ENCODE measurements at places on chromosomes 2 and 18. TPM values are rescaled to one million over a fixed set of nuclear protein-coding genes. Genes with fewer than 3 reads are reported as not detected.

DNA sequence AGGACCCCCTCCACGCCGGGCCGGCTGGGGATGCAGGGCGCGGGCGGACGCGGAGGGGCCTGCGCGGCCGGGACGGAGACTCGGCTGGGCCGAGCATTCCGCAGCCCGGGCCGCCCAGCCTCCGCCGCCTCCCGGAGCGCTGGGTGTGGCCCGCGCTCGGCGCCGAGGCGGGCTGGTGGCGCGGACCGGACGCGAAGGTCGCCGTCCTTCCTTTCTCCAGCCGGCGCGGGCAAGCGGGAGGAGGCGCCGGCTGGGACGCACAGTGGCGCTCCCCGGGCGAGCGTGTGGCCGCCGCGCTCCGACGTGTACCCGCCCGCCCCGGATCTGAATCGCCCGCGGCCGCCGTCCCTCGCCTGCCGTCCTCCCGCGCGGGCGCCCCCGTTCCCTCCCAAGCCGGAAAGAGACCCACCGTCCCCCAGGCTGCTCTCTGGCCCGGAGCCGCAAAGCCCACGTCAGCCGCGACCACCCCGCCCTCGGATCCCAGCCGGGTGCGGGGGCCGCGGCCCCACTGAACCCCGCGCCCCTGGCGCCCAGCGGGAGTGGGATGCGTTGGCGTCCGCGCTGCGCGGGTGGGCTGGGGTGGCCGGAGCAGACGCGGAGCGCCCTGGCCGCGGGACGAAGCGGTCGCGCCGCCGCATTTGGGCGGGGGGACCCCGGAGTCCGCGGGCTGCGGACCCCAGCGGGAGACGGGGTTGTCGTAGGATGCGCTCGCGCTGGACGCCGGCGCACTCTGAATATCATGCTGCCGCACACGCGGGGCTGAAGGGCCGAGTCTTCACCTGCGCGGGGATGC lies 634 bp downstream of the SPATS2L start:
- peak; percentile 15 for DNase-seq

DNA sequence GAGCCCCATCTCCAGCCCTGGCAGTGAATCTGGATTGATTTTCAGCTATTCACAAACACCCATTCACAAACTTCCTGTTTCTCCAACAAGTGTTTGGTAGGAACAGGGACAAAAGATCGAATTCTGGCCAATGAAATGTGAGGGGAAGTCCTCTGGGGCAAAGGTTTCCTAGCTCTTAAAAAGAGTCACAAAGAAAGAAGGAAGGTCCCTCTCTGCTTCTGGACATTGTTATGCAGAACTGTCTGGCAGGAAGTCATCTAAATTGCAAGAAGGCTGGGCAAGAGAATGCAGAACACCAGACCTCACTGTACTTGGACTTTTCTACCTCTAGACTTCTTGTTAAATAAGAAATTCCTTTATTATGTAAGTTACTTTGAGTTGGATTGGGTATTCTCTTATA lies 137.3 kb downstream of the CCDC148 start:
- no peak for DNase-seq

GRCh38 chr2:217899231-217900009 lies 103.4 kb downstream of the TNS1 start:
- DNase-seq: no peak

DNA sequence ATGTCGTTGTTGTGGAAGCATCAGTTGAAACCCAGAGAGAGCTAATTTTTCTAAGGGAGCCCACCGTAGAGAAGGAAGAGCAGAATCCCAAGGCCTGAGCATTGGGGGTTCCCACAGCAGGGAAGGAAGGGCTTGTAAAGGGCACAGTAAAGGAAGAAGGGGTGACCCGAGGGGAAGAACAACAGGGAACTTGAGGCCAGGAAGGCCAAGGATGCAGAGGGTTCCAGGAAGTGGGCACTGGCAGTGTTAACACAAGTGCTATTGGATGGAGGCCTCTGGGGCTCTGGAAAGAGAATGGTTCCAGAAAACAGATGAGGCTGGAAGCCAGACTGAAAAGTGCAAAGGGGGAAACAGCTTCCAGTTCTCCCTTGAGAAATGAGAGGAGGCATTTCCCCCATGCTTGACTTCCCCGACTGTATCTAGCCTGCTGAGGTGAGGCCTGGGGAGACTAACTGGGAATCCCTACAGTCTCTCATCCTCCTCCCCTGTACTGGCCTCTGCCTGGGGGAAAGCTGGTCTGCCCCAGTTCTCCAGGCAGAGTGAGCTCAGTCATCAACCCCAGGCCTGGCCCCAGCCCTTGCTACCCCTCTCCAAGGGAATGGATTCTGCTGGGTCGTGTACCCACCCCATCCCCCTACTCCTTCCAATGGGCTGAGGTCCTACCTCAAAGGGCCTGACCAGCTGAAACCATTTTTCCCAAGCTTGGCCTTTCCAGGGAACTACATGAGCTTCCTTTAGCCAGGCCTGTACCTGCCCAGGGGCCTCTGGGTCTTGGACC lies 43.2 kb upstream of the MRPL33 start:
- no peak for DNase-seq

The SKA1 gene
- 3.3 TPM for total RNA-seq

GRCh38 chr2:166179201-166179600 lies 51.4 kb upstream of the SCN1A start:
- DNase-seq: no peak

DNA sequence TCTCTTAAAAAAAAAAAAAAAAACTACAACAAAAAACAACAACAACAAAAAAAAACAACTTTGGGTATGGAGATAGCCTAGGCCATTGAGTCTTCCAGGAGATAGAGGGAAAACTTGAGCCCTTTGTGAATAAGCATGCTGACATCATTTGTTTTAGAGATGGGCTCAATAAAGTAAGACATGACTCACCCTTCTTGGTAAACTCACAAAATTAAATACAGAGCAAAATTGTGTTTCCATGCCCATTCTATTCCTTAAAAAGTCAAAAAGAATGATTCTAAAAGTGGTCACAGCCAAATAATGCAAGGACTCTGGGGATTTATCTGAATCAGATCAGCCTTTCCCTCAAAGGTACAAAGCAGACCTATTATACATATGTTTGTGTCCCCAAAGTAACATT lies 117.4 kb downstream of the ETAA1 start:
- DNase-seq: no peak

- no peak for DNase-seq
Measured at GRCh38 chr18:79585395-79586370, 93.9 kb upstream of the CTDP1 start.

DNA sequence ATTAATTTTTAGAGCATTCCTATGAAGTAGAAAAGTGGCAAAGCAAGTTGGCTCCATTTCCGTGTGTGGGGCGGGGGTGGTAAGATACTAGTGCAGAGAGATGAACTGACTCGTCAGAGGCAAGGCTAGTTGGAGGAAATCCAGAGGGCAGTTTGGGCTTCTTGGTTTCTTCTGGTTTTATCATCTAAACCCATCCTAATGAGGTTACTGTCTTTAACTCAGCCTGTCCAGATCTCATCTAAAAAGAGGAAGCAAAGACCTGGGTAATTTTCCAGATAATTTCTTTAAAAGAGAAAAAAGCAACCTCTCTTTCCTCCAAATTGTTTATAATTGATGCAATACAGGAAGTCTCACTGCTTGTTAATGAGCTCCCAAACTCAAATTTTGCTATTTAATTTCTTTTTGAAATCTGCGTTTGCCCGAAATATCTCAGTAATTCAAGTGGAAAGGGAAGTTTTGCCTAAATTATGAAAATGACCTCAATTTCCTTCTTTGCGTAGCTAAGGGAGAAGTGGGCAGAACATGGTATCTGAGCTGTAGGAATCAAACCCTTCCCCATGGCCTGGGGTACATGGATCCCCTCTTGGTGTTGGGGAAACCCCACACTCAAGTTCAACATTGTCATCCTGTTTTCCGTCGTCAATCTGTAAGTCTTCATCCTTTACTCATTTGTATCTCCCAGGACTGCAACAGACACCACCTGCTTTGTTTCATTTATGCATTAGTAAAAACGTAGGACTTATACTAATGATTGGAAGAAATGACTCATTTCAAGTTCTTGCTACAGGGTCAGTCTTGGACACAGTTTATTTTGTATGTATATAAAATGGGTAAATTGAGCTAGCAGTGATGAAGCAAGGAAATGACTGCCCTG lies 89.1 kb upstream of the KLF7 start:
- no peak for DNase-seq

DNA sequence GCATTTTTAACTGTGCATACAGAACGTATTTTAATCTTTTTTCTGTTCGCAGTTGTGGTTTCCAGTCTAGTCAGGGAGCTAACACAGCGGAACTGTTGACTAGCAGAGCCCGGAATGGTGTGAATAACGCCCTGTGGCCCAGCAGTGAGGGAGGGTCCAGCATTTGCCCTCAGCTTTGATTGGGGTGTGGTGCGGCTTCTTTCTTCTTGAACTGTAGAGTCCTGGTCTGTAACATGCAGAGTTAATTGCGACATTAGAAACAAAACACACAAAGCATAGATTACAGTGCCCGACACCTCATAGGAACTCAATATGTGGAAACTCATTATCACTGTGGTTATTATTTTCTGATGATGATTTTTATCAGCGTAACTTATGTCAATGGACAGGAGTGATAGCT lies 253.6 kb downstream of the SOX11 start:
- no peak for DNase-seq

DNA sequence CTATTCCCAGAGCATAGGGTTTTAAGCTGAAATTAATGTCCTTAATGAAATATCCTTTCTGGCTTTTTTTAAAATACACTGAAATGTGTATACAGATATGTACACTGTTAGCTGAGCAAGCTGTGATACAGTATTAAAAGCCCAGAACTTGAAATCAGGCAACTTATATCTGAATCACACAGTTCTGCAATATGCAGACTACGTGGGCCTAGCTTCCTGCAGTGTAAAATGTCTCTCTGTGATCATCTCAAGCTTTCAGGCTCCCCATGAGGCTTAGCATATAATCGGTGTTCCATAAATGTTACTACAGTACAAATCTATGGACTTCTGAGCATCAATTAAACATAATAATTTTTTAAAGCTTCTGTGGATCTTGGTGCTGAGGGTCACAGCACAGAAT lies 8.2 kb downstream of the FBXO15 start:
- no peak for DNase-seq

- no peak for DNase-seq
Measured at GRCh38 chr2:136582628-136583205, 182.6 kb upstream of the THSD7B start.

DNA sequence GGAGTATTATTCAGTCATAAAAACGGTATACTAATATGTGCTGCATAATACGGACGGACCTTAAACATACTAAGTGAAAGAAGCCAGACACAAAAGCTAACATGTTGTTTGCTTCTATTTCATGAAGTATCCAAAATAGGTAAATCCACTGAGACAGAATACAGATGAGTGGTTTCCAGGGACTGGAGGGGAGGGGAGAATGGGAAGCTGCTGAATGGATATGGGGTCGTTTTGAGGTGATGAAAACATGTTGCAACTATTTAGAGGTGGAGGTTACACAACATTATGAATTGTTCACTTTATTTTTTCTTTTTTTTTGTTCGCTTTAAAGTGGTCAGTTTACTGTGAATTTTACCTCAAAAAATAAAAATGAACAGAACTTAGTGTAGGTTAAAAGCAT lies 52.9 kb downstream of the RAB10 start:
- no peak for DNase-seq
